GF-D8 (cell line): ENCODE measurements at places on chromosomes 5 and 9.

- DNase-seq = no peak
Measured at GRCh38 chr5:77855369-77855768, 79.2 kb upstream of the TBCA start.

DNA sequence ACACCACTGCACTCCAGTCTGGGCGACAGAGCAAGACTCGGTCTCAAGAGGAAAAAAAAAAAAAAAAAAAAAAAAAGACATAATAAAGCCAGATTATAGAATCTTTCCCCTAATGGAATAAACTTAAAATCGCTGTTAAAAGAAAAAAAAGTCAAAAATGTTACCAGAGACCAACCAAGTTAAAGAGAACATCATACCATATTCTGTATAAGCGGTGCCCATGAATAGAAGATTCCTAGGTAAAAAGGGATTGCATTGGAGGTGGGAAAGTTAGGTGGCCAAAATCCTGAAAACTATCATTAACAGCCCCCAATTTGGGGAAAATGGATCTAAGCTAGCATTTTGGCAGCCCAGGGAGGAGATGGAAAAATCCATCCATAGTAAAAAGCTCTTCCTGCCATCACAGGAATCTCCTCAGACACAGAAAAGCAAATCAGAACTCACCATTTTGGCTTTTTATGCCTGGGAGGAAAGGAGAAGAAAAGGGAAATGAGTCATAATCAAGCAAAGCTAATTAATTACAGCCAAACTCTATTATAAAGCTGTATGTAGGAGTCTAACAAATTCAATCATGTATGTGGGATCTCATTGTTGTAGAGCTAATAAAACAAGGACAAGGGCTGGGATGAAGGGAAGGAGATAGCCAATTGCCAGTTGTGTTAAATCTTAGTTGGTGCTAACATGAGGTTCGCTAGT, 363.8 kb downstream of the ARL15 start:
- DNase-seq = no peak

DNA sequence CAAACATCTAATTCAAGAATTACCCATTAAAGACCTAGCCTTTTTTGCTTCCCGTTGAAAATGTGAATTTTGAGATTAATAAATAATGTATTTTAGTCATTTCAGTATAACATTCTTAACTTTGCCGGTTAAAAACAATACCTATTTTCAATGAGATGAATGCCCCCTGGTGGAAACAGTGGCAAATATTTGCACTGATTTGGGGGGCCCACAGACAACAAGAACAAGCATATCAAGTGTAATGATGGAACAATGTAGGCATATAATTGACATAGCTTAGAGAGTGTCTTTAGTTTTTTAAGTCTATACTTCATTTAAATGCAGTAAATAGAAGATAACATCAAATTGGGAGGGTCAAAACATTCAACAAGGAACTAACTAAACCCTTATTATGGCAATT, 111.9 kb downstream of the NTRK2 start:
- DNase-seq = no peak

- DNase-seq = no peak
Measured at GRCh38 chr9:37663926-37664325, 13.2 kb downstream of the FRMPD1 start.

DNA sequence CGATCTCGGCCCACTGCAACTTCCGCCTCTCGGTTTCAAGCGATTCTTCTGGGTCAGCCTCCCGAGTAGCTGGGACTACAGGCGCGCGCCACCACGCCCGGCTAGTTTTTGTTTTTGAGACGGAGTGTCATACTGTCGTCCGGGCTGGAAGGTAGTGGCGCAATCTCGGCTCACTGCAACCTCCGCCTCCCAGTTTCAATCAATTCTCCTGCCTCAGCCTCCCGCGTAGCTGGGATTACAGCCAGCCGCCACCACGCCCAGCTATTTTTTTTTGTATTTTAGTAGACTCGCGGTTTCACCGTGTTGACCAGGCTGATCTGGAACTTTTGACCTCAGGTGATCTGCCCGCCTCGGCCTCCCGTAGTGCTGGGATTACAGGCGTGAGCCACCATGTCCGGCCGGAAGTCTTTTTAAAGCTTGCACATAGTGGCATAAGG, 1.2 kb downstream of the SMC5 start:
- no peak for DNase-seq
